Activated T-helper 17 cell treated with anti-CD3 and anti-CD28 coated beads, Interleukin-2, amount 50 U/mL, for 72 hours (primary cell): ENCODE measurements at places on chromosomes 5 and 9. TPM values are rescaled to one million over a fixed set of nuclear protein-coding genes. Genes with fewer than 3 reads are reported as not detected.

The F2R gene
- 9.4 TPM for total RNA-seq

The GFI1B gene
- not detected for total RNA-seq

- no peak for ATAC-seq
Observed at GRCh38 chr5:129246088-129246487, 151.5 kb downstream of the ISOC1 start.

DNA sequence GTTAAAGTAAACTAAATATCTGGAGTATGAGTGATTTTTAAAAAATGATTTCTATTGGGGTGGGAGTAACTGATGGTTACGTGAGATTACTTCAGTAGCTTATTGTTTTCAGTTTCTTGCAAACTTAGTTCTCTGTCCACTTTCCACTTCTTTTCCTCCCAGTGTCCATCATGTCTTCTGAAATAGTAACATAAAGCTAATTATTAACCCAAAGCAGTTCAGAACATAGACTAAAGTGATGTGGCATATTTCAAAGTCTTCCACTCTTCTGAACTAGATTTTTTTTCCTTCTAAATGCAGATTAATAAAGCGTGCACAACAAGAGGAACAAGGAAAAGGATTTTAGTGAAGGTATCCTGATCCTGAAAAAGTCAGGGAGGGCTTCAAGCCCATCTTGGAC is 114.1 kb downstream of the MAN2A1 start:
- ATAC-seq = no peak

DNA sequence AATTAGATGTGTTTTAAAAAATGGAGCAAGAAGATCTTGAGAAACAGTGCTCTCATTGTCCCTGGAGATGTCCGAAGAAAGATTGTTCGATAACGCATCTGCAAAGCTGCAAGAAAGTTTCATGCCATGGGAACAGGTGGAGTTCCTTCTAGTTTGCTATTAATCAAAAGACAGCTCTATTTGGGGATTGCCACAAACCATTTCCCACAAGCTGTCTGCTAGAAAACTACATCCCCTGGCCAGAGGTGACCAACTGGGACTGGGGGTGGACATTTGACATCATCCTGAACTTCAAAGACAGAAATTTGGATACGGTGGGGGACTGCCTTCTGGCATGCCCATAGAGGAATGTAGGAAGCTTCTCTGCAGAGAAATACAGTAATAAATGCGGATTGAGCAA is 50.8 kb upstream of the OSMR start:
- no peak for ATAC-seq
